ENCODE measurements at places on chromosomes 11 and 22.

DNA sequence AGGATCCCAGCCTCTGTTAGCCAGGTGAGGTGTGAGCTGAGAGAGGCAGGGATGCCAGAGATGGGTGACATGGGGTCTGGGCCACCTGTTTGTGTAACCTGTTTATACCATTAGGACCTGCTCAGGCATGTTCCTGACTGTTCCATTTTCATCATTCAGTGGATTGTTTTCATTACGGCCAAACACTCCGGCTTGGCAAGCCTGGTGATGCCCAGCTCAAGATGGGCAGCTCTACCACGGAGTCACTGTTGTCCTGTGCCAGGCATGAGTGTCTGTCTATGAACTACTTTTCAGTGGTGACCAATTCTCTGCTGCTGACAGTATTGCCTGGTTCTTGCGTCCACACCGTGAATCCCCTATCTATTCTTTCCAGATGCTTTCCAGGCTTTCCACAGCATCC, 71.5 kb upstream of the SLC22A12 start:
- DNase-seq, result no peak

- no peak for DNase-seq
Measured at GRCh38 chr11:9030601-9031000, 26.8 kb upstream of the NRIP3 start.

DNA sequence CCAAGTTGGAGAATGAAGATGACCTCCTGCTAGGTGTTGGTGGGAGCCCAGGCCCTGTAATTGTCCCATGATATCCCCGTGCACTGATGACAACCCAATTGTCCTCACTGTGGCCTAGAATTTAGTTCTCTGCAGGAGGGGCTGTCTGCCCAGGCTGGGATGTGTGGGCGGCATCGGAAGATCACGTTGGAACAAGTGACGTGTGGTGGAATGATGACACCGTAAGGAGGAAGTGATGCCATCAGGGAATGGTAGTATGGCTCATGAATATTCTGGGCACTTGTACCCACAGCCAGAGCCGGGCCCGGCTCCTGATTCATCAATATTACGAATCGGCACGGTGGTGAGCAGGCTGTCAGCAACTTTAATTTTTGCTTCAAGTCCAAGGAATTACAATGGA, 111.6 kb downstream of the MIAT start:
- peak; percentile 50 for DNase-seq

DNA sequence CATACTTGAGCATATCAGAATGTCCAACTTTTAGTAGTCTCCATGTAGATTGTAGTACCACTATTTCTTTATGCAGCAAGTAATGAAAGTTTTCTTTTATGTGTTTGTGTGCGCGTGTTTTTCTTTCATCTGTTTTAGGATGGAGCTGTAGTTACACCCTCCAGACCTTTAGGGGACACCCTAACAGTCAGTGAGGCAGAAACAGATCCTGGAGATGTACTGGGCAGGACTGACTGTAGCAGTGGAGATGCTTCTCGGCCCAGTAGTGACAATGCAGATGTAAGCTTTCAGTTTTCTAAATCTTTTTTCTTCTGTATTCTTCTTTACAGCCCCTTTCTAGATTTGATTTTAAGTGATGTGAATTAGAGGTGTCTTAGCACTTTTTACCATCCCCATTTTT, 79.9 kb upstream of the GRIK4 start:
- DNase-seq, result peak; percentile 58

GRCh38 chr11:69908511-69909220, 89.5 kb upstream of the FGF3 start:
- DNase-seq, result no peak

DNA sequence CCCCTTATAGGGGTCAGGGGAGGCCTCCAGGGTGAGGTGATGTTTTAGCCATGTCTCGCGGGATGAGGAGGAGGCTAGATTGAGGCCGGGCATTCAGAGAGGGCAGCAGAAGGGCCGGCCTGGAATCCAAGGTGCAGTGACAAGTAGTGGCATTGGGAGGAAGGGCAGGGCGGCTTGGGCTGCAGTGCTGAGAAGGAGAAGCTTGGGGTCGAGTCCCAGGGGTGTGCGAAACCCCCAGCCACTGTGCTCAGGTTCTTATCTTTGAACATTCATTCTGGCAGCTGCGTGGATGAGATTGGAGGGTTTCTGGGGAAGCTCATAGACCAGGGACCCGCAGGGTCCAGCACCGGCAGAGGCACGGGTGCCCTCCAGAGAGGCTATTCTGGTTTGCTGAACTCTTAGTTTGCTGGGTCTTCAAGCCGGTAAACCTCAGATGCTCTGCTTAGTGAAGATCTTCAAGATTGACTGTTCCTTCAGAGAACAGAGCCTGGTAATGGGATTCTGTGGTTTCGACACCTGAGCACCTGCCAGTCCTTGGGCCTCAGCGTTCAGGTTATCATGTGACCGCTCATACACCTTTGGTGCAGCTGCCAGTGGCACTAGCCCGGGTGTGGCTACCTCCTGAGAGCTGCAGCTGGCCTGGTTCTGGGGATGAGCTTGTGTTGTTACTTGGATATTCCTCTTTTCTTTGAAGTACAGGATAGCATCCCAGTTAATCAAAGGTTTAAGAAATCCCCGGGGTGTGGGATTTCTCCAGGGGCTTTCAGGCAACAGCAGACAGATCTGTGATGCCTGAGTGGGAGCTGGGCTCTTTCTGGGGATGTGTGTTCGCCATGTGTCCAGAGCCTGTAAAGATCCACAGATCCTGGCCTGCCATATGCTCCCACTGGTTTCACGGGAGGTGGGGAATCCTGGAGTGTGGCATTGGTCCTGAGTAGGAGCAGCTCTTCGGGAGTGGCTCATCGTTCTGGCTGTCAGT, 152.8 kb downstream of the TBC1D22A start:
- DNase-seq, result no peak

GRCh38 chr11:32139896-32140520, 49.1 kb downstream of the RCN1 start:
- DNase-seq, result no peak

- no peak for DNase-seq
Measured at GRCh38 chr22:41888627-41889200, 26.2 kb downstream of the SHISA8 start.

- no peak for DNase-seq
Measured at GRCh38 chr11:46738887-46739286, 19.9 kb downstream of the F2 start.

GRCh38 chr11:69263736-69264052, 30.3 kb upstream of the MYEOV start:
- DNase-seq, result no peak

- DNase-seq, result no peak
Measured at GRCh38 chr22:42976217-42976933, 38.6 kb downstream of the PACSIN2 start.

GRCh38 chr11:38594895-38595294, 1996.9 kb upstream of the RAG2 start:
- no peak for DNase-seq

DNA sequence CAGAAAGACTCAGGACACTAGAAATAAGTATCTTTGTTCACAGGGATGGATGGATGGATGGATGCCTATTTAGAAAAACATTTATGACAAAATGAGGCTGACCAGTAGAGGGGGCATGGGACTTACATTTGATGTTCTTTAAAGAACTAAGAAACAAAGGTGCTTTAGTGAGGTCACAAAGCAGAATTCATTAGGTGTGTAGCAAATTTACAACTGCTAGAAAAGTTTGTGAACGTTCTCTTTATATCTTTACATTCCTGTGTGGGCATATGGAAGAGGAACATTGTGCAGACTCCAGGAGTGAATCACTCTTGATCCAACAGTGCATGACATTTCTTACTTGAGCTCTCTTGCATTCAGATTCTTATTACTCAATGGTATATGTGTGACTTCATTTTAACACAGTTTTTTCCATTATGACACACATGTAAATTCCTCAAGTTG, 15.8 kb upstream of the SIK2 start:
- DNase-seq, result peak; percentile 72

DNA sequence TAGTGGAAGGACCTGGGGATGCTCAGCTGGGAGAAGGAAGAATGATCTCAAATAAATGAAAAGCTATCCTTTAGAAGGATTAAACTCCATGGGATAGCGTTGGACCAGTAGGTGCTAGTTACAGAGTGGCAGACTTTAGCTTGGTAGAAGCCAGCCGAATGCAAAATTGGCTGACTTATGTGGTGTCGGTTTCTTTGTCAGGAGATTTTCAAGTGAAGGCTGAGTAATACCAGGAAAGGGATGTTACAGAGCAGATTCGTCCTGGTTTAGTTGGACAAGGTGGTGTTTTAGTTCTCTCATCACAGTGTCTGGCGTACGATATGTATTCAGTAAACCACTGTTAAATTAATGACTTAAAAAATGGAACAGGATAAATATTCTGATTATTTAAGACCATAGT, 26.0 kb downstream of the FDX1 start:
- DNase-seq, result no peak

- DNase-seq, result no peak
Measured at GRCh38 chr11:36241497-36241896, 47.7 kb downstream of the COMMD9 start.

DNA sequence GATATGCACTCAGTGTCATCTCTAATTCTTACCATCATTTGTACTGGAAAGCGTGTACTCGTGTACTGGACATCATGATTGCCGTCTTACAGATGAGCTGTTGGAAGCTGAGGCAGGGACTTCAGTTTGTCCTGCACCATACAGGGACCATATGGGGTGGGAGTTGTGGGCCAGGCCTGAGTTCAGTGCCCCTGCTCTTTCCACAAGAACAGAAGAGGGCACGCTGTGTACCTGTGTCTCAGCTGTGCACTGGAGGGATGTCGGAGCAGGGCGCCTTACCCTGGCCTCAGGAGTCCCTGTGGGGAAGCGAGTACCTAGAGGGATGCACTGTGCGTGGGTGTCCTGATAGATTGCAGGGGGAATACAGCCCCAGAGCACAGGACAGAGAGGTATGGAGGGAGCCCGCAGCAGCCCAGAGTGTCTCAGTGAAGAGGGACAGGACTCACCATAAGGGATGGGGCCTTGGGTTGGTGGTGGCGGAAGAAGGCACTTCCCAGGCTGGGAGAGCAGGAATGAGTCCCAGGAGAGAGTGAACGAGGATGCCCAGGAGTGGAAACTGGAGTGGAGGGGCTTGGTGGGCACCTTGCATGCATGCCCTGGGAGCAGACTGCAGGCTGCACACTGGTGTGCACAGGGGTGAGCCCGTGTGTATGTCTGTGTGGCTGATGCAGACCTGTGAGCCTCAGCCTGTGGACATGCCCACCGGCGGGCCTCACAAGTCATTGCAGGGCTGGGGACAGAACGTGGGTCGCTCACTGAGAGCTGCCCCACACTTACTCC, 329.7 kb downstream of the TBC1D22A start:
- DNase-seq, result no peak

GRCh38 chr11:38700111-38700510, 2102.1 kb upstream of the RAG2 start:
- DNase-seq, result no peak

- no peak for DNase-seq
Measured at GRCh38 chr22:43923191-43923590, 414 bp upstream of the PNPLA3 start.

DNA sequence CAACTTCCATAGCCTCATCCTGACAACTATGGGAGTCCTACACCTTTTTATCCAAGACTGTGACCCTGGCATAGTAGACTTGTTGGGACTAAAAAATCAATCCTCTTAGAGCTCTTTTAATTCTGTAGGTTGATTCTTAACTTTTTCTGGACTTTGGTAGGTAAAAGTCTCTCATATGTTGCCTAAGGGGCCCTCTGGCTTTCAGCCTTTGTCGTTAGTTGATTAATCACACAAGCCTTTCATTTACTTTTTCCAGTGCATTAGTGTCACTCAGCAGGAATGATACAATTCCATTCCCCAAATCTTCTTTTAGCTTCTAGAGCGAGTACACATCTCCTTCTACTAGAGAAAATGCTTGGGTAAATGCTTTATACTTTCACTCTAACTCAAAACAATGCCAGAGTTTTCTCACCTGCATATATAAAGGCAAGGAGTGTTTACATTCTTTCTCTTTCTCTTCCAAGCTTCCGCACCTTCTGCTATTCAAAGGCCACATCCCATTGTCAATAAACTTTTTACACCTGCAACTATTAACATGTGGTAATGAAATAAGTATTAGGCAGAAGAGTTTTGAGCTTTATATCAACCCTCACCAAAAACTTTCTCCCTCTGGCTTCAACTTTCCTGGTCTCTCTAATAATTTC, 516.6 kb downstream of the FAM181B start:
- DNase-seq, result no peak

- no peak for DNase-seq
Measured at GRCh38 chr11:34505874-34506273, 7.7 kb downstream of the ELF5 start.

DNA sequence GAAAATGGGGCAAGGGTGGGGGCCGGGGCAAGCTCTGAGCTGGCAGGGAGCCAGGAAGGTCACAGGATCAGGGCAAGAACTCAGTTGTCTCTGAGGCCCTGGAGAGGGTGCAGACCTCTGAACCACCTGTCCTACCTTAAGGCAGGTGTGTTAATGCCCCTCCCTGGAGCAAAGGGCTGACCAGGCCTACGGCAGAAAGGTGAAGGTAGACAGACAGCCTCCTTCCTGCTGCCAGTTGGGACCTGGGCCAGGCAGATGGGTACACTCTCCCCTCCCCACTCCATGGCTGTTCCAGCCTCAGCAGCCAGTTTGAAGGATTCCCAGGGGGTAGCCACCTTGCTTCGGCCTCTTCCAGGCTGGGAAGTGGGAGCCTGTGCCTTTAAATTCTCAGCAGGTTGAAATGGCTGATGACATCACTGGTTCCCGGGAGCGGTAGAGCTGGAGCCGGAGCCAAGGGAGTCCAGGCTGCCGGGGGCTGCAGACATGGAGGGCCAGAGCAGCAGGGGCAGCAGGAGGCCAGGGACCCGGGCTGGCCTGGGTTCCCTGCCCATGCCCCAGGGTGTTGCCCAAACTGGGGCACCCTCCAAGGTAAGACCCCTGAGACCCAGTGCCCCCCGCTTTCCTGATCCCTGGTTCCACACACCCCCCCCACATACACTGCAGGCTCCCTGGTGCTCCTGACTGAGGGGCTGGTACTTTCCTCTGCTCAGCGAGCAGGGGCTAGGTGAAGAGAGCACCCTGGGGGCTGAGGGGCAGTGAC, at the start of gene INPP5J:
Gene INPP5J (plus strand): TSS at position 435 of the 760 bp plus-strand sequence. CDS start 49 bp downstream, at position 484.
- DNase-seq, result peak; percentile 49

- peak; percentile 59 for DNase-seq
Measured at GRCh38 chr11:46281371-46281831, 3.9 kb downstream of the CREB3L1 start.

- DNase-seq, result no peak
Measured at GRCh38 chr22:39839917-39840510, 53.5 kb downstream of the ENTHD1 start.
